ENCODE measurements at places on chromosomes 1 and 21.

GRCh38 chr1:229249854-229250644 lies 20.9 kb upstream of the RAB4A start:
- DNase-seq = no peak

- no peak for DNase-seq
Observed at GRCh38 chr1:219271818-219272535, 98.3 kb downstream of the LYPLAL1 start.

DNA sequence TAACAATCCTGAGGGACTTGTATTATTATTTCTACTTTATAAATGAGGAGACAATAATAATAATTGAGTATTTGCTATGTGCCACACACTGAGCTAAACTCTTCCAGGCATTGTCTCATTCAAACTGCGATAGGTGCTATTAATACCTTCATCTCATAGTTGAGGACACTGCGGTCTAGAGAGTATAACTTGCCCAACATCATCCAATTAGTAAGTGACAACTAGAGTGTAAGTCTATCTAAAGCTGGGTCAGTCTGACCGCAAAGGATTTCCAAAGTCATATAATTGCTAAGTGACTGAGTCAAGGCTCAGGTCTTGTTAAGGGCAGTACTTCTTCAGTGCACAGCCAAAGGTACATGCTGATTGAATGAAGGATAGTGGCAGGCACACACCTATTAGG lies 9.7 kb downstream of the BCL9 start:
- no peak for DNase-seq

- no peak for DNase-seq
Observed at GRCh38 chr1:90434460-90434859, 282.6 kb downstream of the BARHL2 start.

DNA sequence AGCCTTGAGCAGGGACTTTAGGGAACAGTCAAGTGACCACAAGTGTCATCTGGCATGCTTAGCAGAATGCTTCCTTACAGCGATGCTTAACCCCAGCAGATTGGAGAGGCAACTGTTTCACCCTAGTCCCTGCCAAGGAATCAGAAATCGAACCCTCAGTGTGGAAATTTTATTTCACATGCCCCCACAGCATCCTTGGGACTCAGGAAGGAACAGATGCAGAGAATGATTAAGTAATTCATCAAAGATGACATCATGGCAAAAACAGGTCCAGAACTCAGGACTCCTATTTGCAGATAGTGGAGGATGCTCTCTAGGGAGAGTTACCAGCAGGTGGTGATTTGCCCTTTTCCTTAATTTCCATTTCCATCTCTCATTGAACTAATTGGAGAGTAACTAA lies 333.0 kb upstream of the KAZN start:
- no peak for DNase-seq

- peak; percentile 30 for DNase-seq
Observed at GRCh38 chr21:39386194-39386593, 37.3 kb upstream of the HMGN1 start.

DNA sequence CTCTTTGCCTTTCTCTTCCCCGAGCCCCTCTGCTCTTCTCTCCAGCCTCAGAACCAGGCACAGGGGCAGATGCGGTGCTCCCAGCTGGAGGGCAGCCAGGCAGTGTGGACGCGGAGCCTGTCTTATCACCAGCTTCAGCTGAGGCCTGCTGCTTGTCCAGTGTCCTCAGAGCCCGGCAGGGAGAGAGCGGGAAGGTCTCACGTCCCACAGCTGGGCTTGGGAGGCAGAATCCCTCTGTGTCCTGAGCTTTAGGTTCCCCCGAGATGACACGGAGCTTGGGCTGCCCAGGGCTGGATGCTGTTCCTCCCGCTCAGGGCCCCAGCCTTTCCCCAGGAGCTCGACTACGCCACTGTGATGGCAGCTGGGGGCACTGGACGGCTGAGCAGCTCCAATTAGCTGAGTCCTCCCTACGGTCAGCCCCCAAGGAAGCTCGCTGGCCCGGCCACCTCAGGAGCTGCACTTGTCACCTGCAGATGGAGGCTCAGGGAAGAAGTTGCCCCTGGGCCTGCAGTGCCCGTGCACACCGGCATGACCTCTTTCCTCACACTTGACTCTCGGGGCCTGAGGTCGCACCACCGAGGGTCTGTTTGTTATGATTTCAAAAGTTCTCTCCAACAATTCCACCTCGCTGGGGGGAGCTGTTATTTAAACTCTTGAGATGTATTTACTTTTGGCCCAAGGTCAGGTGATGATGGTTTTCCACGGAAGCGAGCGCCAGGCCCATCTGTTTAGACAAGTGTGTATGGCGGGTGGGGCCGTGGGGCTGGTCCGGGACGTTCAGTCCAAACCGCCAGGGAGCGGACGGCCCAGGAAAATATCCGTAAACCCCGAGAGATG lies 127.3 kb downstream of the SIK1 start:
- DNase-seq = no peak

DNA sequence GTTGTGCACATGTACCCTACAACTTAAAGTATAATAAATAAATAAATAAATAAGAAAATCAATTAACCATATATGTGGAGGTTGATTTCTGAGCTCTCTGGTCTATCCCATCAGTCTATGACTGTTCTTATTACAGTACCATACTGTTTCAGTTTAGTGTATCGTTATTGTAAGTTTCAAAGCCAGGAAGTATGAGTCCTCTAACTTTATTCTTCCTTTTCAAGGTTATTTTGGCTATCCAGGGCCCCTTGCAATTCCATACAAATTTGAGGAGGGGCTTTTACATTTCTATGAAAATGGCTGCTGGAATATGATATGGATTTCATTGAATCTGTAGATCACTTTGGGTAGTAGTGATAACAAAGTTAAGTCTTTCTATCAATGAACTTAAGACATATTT lies 96.9 kb upstream of the BCL9 start:
- no peak for DNase-seq
